ENCODE measurements at places on chromosomes 4 and X.

GRCh38 chrX:72487661-72488060 lies 85.0 kb downstream of the HDAC8 start:
- no peak for DNase-seq

- DNase-seq, result no peak
Observed at GRCh38 chr4:92333016-92333415, 29.2 kb downstream of the GRID2 start.

DNA sequence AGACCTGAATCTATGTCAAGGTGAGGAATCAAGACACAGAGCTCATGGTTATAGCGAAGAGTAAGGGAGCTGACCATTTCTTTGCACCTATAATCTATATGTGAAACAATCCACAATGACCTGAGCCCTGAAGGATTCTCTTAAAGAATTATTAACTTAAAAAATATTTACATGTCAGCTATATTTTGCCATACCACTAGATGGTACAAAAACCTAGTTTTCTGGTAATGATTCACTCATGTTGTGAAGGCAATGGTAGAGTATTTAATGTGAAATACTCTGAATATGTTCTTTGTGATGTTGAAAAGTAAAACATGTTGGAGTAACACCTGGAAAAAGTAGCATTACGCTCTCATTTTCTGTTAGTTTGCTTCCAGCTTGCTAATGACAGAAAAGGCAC lies 40.0 kb downstream of the VGLL1 start:
- DNase-seq, result no peak

GRCh38 chr4:106334741-106335470 lies 18.6 kb downstream of the AIMP1 start:
- DNase-seq, result no peak

DNA sequence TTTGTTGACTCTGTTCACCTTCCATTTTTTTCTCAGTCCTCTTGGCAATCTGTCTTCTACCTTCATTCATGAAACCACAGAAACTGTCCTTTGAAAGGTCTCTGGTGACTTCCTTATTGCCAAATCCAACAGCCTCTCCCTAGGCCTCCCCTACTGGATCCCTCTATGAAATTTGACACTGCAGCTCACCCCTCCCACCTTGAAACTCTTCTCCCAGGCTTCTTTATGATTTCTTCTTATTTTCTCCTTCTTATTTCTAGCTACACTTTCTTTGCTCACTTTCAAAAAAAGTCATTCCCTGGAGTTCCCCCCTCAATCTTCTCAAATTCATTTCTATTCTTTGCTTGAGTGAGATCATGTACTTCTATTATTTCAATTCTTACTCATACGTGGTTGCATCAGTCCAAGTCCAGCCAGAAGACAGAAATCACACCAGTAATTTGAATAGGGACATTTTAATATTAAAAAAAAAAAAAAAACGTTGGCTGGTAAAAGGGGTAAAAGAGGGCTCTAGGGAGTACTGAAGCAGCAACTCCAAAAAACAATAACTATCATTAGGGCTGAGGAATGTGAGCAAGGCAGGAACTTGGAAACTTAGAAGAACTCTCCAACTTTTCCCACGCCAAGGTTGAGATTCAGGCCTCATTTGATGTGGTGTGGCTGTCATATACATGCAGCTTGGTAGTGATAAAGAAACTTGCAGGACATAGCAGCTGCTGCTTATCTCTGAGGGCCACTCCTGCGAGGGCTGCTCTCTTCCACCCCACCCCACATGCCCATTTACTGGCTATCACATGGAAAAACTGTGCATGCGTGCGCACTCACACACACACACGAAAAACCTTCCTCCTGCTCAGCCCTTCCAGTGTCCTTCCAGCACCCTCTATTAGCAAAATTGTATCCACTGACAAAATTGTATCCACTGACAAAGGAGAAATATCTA lies 169.8 kb upstream of the GALNT7 start:
- no peak for DNase-seq

Data from stimulated activated CD8-positive, alpha-beta memory T cell treated with anti-CD3 and anti-CD28 coated beads, Interleukin-15, amount 100 ng/mL, for 24 hours (primary cell).